ENCODE measurements at places on chromosomes 11 and 22.

DNA sequence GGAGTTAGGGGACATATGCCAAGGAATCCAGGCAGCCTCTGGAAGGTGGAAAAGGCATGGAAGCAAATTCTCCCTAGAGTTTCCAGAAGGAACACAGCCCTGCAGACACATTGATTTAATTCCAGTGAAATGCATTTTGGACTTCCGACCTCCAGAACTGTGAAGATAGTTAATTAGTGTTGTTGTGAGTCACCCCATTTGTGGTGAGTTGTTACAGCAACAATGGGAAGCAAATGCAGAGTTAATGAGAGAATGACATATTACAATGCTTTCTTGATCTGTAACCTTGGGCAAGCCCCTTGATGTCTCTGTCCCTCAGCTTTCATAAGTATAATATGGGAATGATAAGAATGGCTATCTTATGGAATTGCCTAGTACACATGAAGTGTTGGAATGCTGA lies 178.7 kb downstream of the KIRREL3 start:
- no peak for DNase-seq

- no peak for DNase-seq
Measured at GRCh38 chr11:125370561-125371389, 125.3 kb downstream of the FEZ1 start.

GRCh38 chr22:38455530-38456271 lies 702 bp upstream of the KCNJ4 start:
- no peak for DNase-seq

DNA sequence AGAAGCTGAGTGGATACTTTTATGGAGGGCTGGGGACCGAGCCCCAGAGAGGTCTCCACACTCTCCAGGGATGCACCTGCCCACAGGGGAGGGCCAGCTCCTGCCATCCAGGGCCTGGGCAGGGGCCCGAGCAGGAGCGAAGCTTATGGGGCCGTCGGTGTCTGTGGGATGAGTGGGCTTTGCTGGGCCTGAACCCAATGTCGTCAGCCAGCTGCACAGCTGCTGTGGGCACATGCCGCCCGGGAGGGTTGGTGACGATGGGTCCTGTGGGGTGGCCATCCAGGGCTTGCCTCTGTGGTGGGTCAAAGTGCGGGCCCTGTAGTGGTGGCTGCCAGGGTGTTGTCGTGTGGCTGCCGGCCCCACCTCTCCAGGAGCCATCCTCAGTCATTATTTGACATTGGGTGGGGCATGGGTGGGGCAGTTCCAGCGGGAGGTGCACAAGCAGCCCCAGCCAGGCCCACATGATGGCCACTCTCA lies 447.1 kb downstream of the TBC1D22A start:
- DNase-seq, result no peak

DNA sequence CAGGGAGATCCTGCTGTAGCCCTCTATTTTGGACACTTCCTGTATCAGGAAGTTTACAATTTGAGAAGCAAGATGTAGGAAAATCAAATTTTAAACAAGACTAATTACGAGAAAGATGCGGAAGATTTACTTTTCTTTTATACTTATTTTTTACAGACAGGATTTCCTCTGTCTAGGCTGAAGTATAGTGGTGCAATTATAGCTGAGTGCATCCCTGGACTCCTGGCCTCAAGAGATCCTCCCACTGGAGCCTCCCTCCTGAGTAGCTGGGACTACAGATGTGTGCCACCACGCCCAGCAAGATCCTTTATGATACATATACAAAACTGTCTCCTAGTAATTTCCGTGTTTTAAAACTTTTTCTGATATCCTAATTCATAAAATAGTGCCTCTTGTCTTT lies 17.2 kb upstream of the CARD18 start:
- DNase-seq, result no peak

GRCh38 chr22:26555478-26555877 lies 34.5 kb downstream of the TPST2 start:
- no peak for DNase-seq

GRCh38 chr11:66858186-66858938 lies 1.5 kb downstream of the LRFN4 start:
- no peak for DNase-seq

- peak; percentile 54 for DNase-seq
Measured at GRCh38 chr11:8018484-8019313, 31.6 kb downstream of the EIF3F start.

- DNase-seq, result no peak
Measured at GRCh38 chr11:10323793-10324170, 18.9 kb downstream of the ADM start.

GRCh38 chr22:48644108-48644507 lies 1183.6 kb downstream of the BRD1 start:
- DNase-seq, result no peak

DNA sequence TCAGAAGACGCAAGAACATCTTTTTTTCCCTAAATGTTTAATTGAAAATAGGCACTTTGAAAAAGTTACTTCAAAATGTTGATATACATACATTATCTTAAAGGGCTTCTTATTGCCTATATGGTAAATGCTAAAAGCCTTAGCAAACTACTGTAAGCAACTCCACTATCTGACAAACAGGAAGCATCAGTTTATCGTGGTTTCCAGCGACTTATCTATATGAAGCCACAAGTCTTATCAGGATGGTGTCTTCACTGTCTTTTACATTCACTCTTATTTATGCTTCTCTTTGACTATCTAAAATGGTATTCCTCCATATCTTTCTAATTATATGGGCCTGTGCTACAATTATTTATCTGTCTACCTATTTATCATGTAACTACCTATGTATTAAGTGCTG lies 2091.9 kb downstream of the LRRC4C start:
- no peak for DNase-seq

GRCh38 chr11:84922212-84922805 lies 704.8 kb downstream of the DLG2 start:
- no peak for DNase-seq

GRCh38 chr22:33781411-33781810 lies 138.9 kb downstream of the LARGE1 start:
- peak; percentile 26 for DNase-seq

DNA sequence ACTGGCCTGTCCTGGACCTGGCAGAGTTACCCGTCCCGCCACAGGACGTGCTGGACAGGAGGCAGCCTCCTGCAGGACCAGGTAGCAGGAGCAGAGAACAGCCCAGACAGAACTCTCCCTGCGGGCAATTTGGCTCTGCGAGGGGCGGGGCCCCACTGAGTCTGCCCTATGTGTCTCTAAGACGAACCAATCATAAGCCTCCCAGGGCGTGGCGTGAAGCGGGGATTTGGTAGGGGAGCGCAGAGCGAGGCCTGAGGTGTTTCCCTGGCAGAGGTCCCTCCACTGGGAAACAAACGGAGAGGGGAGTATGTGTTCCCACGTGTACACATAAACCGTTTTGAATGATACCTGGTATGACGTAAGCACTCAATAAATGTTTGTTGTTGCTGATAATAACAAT lies 7.4 kb downstream of the CD82 start:
- no peak for DNase-seq

GRCh38 chr11:65530157-65530496 lies 5.2 kb downstream of the SCYL1 start:
- DNase-seq, result no peak

DNA sequence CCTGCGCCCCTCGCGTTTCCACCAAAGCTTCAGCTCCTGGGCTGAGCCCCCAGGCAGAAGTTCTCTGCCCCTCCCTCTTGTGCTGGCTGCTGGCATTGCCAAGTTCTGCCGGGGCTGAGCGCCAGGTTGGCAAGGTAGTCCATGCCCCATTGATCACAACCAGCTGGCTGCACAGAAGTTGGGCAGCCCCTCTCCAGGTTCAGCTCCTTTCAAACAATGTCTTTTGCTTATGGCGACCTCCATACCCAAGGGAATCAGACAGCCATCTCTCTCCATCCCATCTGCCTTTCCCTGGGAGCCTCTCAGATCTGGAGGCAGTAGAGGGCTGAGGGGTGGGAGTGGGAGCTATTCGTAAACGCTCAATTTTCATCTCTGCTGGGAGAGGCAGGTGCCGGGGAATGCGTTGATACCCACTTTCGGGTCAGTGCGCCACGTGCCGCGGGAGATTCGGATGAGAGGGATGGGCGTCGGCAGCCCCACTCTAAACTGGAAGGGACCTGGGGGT lies 1.5 kb downstream of the ADAMTS8 start:
- no peak for DNase-seq

DNA sequence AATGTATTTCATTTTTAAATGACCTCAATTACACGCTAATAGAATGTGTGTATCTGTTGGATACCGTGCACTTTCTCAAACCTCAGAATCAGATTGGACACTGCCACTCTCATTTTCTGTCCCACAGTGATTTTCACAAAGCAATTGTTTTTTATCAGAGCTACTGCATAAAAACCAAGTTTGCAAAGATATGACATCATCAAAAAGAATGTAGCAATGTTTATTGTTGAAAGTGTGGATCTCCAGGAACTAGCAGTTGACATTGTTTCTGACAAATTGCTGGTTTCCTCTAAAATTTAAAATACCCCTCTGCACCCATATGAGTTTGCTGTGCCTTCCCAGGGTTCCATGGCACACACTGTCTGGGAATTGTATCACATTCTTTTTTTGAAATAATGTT lies 362.7 kb upstream of the DDI1 start:
- DNase-seq, result no peak

- no peak for DNase-seq
Measured at GRCh38 chr11:125627236-125627910, 2.4 kb downstream of the CHEK1 start.

- DNase-seq, result no peak
Measured at GRCh38 chr22:30286813-30287647, 2.3 kb downstream of the CASTOR1 start.

DNA sequence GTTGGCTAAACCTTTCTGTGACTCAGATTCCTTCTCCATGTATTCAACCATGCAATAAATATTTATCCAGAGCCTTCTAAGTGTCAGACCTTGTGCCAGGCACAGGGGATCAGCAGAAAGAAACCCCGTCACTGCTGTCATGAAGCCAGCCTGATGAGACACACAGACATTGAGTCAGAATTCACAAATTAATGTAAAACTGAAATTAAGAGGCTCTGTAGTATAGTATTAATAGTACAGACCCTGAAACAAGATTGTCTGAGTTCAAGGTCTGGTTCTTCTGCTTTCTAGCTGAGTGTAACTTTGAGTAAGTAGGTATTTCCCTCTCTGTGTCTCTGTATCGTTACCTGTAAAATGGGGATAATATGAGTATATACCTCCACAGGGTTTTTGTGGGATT lies 46.9 kb downstream of the ME3 start:
- DNase-seq, result no peak

DNA sequence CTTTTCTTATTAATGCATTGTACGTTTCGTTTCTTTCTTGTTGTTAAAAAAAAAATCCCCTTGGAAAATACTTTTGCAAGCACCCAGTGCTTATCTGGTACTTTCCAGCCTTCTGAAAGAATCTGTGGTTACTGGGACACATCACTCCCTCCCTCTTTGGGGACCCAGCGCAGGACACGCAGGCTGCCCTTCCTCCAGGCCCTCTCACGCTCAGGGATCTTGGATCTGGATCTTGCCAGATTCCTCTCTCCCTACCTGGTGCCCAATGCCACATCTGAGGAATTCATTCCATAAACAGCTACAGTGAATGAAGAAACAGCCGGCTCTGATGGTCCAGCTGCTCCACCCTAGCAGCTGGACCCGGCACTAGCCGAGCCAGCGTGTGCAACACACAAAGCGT lies 55.7 kb downstream of the PHF21B start:
- DNase-seq, result no peak

GRCh38 chr11:45917286-45917622 lies 423 bp downstream of the PEX16 start:
- DNase-seq, result no peak

GRCh38 chr11:95985174-95985808 lies 61.4 kb upstream of the MTMR2 start:
- DNase-seq, result no peak

DNA sequence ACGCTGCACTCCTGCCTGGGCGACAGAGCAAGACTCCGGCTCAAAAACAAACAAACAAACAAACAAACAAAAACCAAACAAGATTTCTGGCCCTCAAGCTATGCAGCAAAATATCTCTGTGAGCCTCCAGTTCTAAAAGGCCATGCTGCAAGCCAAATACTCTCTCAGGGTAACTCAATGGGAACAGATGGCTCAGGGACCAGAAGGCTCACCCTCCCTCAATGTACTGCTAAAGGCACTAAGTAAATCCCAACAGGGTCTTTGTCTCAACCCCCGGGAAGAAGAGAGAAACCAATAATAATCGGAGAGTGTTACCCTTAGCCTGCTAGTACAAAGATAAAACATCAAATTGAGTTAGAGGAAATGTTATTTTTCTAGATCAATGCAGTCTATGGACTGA lies 119.7 kb upstream of the ZC3H12C start:
- DNase-seq, result no peak

- DNase-seq, result peak; percentile 24
Measured at GRCh38 chr11:30984442-30984816, 385.1 kb downstream of the DCDC1 start.

DNA sequence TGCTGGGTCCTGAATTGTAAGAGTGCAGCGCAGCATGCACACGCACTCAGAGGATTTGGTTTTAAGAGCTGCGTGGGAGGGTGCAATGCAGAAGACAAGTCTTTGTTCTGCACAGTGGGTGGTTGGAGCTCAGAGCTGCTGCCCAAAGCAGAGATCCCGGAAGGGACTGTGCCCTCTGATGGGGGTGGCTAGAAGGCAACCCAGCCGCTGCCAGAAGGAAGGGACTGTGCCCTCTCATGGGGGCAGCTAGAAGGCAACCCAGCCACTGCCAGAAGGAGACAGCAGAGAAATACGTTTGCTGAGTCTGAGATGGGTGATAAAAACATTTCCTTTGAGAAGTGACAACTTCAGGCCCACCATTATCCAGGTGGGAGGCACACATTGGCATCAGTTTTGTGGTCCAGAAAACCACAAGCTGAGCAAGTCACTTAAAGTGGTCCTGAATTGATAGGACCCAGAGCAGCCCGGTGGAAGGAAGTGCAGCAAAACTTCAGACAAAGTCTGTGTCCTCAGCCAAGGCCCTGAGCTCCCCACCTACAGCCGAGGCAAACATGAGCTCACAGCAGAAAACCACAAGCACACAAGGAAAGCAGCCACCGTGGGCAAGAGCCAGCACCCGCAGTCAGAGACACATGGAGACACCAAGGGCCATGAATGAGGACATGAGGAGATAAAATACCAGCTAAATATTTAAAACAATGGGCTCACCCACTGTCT lies 4.3 kb downstream of the KRTAP5-6 start:
- DNase-seq, result no peak

DNA sequence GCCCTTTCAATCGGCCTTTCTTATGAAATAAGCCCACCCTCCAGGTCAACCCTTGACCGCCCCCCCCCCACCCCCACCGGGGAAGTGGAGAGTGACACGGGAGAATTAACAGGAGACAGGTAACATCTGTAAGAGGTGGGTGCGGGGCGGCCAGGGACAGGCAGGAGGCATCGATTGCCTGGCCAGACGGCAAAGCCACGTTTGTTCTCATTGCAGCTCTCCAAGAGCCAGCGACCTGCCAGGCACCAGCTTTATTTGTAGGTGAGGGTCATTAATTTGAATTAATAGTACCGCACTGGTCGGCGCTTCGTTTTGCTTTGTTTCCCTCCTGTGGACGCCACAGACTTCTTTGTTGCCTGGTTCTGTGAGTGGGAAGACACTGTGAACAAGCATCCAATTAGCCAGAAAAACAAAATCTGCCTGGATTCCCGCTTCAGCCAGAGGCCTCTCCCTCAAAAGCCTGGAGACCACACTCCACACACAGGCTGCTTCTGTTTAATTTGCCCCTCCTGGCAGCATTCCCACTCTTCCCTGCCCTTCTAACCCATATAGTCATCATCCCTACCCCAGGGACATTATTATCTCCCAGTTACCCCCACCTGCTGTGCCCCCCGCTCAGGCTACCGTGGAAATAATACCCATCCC lies 104.5 kb upstream of the OPCML start:
- DNase-seq, result no peak

GRCh38 chr11:9053316-9054035 lies 37.9 kb downstream of the SCUBE2 start:
- DNase-seq, result no peak

All from GM04504 (cell line).